ENCODE measurements at places on chromosomes 12 and 14.

GRCh38 chr12:42372154-42372791 lies 46.3 kb downstream of the PPHLN1 start:
- no peak for DNase-seq

DNA sequence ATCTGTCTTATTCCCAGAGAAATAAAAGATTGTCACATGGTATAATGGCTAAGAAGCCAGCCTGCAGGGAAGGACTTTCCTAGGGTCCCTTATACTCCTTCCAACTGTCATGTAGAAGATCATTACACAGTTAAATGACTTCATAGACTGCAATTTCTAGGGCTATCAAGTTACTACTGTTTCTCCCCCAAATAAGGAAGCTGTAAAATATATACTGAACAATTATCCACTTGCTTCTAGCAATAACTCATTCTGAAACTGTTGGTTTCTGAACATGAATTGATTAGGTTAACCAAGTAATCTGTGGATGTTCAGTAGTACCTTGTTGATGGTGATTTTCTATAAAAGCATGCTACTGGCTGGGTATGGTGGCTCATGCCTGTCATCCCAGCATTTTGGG lies 44.6 kb downstream of the A2ML1 start:
- no peak for DNase-seq

DNA sequence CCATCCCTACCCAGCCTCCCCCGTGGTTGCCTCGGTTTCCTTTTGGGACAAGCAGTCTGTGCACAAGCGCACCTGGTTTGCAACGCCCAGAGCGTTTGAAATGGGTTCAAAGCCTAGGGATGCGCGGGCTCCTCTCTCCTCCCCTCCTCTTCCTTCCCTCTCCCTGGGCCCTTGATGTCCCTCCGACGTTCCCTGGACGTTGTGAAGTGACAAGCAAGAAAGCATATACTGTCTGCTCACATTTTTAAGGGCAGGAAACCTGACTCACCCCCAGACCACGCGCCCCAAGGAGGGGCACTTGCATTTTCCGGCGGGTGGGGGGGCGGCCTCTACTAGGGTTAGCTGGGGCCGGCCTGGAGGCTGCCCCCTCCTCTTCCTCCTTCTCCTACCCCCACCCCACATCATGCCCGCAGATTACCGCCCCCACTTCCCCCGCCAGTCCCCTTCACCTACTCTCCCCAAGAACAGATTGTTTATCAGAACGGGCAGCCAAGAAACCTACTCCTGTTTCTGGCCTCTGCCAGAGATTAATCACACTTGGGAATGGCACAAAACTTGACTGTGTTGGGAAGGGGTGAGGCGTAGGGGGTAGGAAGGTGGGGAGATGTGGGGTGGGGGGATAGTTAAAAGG lies 9.5 kb upstream of the IRF2BPL start:
- no peak for DNase-seq

DNA sequence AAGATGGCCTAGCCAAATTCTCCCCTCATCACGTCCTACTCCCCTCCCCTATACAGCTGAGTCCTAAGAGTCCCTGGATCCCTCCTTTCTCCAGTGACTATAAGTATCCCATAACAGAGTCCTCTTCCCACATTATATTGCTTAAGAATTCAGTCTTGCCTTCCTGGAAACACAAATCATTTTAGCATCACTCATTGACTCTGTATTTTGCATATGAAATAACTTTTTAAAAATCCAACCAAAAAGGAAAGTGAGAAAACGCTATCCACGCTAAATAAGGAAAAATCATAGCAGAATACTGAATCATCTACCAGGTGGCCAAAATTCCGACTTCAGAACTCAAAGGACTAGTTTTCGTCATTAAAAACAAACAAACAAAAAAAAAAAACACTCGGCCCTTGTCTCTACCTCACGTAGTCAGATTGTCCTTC lies 130.2 kb downstream of the GCH1 start:
- DNase-seq, result no peak

GRCh38 chr12:3977621-3978020 lies 104.4 kb upstream of the PARP11 start:
- no peak for DNase-seq

GRCh38 chr14:68312884-68313610 lies 479.8 kb downstream of the ZFP36L1 start:
- DNase-seq, result no peak

DNA sequence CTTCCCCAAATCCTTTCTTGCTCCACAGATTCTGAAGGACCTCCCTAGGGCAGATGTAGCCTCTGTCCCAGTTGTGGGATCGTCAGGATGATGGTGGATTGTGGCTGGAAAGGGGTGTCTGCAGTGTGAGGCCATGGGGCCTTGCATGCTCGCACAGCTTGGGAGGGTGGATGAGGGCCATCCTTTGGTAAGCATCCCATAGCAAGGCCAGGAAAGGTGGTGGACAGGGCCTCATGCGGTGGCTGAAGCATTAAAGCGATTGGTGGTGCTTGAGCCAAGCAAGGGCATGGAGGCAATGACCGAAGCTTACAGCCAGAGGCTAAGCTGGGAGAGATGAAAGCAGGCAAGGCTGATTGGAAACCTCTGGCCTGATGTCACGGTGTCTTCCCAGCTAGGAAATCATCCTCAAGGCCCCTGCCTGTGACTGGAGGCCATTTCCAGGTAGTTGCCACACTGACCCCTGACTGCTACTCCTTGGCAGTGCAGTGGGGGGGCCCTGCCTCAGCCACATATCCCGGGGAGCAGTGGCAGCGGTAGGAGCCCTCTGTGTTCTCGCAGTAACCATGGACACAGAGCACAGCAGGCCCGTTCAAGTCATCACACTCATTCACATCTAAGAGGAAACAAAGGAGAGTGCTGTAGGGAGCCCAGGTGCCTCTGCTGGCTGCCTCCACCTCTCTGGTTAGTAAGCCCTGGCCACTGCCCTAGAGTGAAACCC lies 7.0 kb downstream of the ISCA2 start:
- no peak for DNase-seq
